Vagina (tissue), 2 donors: ENCODE measurements at places on chromosomes 4 and X.

GRCh38 chr4:165319509-165319908 lies 8.0 kb upstream of the MSMO1 start:
- no peak for DNase-seq

DNA sequence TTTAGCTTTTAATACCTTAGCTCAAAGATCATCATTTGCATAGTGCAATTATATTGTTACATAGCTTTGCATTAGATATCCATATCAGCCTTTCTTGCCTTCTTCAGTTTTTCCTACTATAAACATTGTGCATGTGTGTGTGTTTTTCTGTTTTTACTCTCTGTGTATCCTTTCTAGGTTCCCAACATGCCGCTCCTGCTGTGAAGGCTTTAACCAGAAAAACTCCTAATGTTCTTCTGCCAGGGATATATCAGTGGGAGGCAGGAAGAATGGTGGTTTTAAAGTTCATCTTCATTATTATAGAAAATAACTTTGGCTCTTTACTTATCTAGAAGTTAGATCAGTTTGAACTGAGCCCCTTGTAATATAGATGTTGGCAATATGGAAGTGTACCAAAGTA lies 61.2 kb downstream of the CPE start:
- no peak for DNase-seq

GRCh38 chr4:76012388-76012801 lies 5.1 kb upstream of the CXCL9 start:
- no peak for DNase-seq

DNA sequence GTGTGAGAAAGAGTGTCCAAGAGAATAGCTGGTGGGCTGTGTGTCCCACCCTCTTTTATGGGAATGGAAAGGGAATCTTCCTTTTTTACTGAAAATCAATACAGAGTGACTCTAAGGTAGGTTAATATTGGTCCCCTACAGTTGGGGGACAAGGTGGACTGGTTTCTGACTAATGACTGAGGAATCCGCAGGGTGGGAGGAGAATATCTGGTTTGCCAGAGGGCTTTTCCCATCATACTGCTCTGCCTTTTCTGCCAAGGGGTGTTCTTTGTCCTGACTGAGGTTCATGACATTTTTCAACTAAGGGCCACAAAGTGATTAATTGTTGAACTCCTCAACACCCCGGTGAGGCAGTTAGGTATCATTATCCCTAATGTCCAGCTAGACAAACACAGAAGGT lies 261.6 kb downstream of the SPATA18 start:
- no peak for DNase-seq

GRCh38 chrX:112681976-112682375 lies 2.2 kb upstream of the LHFPL1 start:
- no peak for DNase-seq

GRCh38 chr4:112181358-112182000 lies 36.2 kb downstream of the FAM241A start:
- DNase-seq, result no peak

- DNase-seq, result no peak
Measured at GRCh38 chrX:10516781-10517322, 103.5 kb downstream of the MID1 start.

DNA sequence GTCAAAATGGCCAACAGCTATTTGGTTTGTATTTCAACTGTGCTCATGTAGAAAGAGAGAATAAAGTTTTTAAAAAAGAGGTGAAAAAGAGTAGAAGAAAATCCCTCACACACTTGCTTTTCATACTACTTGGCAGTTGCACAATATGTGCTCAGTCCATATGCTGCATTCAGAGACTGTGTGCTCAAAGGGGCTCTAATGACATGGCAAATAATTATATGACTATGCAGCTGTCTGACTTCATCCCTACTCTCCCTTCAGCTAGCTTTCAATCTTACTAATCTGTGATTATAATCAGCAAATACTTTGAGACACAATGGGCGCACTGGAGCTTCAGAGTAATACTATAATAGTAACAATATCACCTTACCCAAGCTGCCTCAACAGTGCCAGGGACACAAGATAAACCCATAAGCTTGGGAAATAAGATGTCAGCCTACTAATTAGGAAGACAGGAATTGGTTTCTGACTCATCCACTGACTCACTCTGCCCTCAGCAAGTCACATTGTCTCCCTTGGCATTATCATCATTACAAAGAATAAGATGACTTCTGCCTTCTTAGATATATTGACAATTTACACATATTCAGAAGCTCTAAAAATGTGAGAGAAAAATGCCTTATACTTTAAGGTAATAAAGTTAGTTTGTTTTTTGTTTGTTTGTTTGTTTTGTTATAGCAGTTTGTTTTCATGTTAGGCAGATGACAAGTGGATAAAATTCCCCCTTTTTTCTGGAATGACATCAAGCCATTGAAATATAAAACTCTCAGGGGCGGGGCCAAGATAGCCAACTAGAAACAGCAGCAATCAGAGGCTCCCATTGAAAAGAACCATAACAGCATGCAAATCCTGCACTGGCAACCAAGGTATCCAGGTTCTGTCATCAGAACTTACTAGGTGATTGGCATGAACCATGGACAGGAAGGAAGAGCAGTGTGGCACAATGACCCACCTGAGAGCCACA lies 311.6 kb downstream of the FAM133A start:
- no peak for DNase-seq

DNA sequence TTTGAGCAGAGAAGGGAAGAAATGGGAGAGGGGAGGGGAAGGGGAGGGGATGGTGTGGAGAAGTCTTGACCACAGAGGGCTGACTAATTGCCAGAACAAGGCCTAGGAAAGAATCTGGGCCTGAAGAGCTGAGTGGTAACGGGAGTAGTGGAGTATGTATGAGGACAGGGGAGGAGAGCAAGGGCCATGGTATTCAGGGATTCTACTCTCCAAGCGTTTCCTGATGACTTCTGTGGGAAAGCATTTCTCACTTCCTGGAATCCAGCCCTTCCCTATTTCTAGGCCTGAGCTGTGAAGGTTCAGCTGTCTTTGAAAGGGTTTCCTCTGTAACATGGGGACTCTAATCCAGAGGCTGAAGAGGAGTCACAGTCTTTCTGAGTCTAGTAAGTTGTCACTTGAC lies 19.7 kb upstream of the SOX3 start:
- no peak for DNase-seq

DNA sequence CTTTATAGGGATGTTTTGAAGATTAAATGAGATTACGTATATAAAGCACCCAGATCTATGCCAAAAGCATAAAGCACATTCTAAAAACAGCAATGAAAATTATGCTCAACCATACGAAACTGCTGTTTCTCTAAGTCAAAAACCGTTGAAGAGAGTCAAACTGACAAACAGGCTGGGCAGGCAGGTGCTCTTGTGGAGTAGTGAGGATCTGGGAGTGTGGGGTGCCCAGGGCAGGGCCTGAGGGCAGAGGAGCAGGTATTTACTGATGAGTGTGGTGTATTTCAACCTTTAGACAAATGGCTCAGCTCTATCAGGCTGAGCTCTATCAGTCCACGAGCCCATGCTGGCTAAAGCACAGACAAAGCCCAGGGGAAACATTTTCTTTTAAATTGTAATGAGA lies 40.4 kb downstream of the RELL1 start:
- DNase-seq, result no peak

- no peak for DNase-seq
Measured at GRCh38 chr4:94336303-94336702, 6.3 kb downstream of the HPGDS start.

DNA sequence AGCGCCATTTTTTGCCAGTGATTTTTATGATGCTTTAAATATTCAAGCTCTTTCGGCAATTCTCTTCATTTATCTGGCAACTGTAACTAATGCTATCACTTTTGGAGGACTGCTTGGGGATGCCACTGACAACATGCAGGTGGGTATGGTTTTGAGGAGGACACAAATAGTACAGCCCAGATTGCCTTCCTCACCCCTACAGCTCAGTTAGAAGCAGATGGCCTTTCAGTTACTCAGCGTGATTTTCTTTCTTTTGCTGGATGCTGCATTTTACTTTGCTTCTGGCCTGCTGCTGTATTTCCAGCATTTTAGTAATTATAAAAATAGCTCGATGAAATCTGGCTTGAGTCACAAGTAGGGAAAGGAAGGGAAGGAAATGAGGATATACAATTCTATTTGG lies 114.7 kb downstream of the SLC4A4 start:
- no peak for DNase-seq

GRCh38 chr4:140098455-140099160 lies 55.4 kb downstream of the MAML3 start:
- no peak for DNase-seq

DNA sequence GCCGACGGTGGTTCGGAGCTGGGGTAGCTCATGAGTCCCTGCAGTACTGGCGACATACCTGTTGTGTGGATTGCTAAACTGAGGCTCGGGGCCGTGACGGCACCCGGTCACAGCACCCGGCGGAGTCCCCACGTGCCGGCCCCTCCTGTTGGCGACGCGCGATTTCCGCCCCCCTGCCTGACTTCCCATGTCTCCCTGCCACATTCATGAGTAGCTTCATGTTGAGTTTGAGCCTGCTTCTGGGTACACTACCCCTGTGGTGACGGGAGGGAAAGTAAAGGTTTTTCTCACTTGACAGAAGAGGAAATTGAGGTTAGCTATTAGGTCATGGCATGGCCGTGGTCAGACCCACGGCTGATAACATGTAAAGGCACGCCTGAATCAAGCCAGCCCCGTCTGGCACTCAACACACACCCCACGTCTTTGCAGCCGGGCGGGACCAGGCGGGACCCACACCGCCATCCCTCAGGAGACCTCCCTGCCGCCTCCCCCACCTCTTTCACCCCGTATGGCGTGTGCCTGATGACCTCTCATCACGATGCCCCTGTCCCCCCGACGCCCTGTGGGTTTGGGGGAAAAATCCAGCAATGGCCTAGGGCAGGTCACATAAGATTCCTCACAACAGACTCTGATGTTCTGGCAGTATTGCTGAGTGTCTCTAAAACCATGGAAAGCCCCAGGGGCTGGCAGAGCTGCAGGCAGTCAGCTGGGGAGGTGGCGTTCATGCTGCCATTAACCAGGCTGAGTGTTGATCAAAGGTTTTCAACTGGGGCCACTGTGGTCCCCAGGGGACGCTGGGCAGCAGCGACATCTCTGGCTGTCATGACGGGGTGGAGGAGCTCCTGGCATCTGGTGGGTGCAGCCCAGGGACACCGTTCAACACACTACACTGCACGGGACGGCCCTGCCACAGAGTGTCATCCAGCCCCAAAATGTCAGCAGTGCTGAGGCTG lies 29.2 kb downstream of the P2RY8 start:
- DNase-seq, result no peak

DNA sequence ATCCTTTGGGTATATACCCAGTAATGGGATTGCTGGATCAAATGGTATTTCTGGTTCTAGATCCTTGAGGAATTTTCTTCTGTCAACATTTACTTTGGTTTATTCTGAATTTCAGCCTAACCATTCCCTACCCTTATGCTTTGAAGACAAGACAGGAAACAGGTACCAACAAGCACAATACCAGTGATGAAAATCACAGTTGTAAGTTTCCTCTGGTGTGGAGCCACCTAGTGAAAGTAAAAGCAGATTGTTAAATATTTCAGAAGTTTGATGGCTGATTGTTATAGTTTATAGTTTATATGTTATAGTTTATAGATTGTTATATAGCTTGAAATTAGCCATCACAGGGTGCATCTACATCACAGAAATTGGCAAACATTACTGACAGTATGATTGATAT lies 104.5 kb upstream of the AGA start:
- no peak for DNase-seq
